ENCODE measurements at places on chromosomes 2 and 18. TPM values are rescaled to one million over a fixed set of nuclear protein-coding genes. Genes with fewer than 3 reads are reported as not detected.
A peak's percentile ranks its signal among the peaks of the same experiment; 100 is the strongest.

DNA sequence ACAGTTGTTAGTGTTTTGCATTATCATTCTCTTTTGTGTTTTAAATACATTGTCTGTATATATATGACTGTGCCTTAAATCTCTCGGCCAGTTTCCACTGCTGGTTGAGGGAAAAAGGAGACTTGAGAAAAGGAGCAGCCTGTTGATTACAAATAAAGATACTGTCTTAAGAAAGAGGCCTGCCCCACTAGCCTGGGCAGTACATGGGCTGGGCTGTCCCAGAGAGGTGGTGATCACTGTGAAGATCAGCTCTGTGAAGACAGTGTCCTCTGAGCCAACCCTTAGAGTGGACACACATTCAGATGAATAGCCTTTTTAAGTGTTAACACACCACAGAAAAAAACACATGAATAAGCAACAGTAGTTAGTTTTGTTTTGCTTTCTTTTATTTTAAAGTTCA is 10.0 kb upstream of the OTX1 start:
- H3K4me3 ChIP-seq = no peak overlapping the region
- H3K27me3 ChIP-seq = peaks cover 21% of the 10 kb centered on the region
- DNase-seq = no peak

DNA sequence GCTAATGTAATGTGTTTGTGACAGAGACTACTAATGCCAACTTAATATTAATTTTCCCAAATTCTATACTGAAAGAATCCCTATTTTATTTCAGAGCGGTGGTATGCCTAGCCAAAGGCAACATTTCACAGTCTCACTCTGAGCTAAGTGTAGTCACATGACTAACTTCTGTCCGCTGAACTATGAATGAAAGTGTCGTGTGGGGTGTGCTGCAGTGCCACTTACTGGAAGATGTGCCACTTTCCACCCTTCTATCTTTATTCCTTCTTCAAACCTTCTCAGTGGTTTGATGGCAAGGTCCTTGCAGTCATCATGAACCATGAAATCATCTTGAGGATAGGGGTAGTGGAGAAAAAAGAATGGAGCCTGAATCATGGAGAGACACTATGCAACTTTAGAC is 47.3 kb upstream of the C1D start:
- no peaks in the 10 kb centered on the region for H3K4me1 ChIP-seq
- H3K27ac ChIP-seq = no peak overlapping the region
- no peak overlapping the region for H3K4me3 ChIP-seq
- DNase-seq = no peak
- H3K27me3 ChIP-seq = no peaks in the 10 kb centered on the region
- H3K36me3 ChIP-seq = no peaks in the 10 kb centered on the region

DNA sequence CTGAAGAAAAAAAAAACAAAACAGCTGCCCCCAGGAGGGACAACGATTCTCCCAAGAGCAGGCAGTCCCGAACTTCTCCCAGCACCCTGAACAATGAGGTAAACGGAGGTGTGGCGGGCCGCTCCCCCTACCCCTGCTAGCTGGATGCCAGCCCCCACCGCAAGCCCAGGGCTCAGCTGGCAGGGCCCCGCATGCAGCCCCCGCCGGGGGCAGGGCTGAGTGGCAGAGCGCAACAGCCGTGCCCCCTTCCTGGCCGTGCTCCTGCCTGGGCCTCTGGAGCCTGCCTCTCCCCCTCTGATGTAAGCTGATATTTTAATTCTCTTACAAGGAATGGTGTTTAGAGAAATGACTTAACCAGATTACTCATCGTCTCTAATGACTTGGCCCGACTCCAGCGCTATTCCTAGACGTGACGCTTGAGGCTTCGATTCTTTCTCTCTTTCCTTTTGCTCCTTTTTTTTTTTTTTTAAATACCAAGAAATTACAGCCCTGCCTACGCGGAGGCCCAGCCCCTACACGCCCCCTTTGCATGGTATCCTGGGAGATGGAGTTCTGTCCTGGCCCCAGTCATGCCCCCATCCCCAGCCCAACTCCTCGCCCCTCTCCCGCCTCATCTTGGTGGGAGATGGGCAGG is 4.6 kb upstream of the ARID5A start:
- peak overlapping the region; percentile 32 for H3K4me3 ChIP-seq
- H3K4me1 ChIP-seq = peaks cover 52% of the 10 kb centered on the region
- peak; percentile 80 for DNase-seq
- H3K36me3 ChIP-seq = no peaks in the 10 kb centered on the region
- H3K27ac ChIP-seq = peak overlapping the region; percentile 79

- no peak for DNase-seq
- no peak overlapping the region for H3K27ac ChIP-seq
- H3K36me3 ChIP-seq = no peaks in the 10 kb centered on the region
- H3K4me3 ChIP-seq = no peak overlapping the region
- H3K27me3 ChIP-seq = no peaks in the 10 kb centered on the region
Measured at GRCh38 chr2:39223909-39224308, 19.9 kb downstream of the CDKL4 start.

GRCh38 chr18:45046228-45046627 is 365.5 kb downstream of the SETBP1 start:
- no peak overlapping the region for H3K4me3 ChIP-seq
- H3K27ac ChIP-seq = no peak overlapping the region
- no peaks in the 10 kb centered on the region for H3K27me3 ChIP-seq
- no peaks in the 10 kb centered on the region for H3K4me1 ChIP-seq

DNA sequence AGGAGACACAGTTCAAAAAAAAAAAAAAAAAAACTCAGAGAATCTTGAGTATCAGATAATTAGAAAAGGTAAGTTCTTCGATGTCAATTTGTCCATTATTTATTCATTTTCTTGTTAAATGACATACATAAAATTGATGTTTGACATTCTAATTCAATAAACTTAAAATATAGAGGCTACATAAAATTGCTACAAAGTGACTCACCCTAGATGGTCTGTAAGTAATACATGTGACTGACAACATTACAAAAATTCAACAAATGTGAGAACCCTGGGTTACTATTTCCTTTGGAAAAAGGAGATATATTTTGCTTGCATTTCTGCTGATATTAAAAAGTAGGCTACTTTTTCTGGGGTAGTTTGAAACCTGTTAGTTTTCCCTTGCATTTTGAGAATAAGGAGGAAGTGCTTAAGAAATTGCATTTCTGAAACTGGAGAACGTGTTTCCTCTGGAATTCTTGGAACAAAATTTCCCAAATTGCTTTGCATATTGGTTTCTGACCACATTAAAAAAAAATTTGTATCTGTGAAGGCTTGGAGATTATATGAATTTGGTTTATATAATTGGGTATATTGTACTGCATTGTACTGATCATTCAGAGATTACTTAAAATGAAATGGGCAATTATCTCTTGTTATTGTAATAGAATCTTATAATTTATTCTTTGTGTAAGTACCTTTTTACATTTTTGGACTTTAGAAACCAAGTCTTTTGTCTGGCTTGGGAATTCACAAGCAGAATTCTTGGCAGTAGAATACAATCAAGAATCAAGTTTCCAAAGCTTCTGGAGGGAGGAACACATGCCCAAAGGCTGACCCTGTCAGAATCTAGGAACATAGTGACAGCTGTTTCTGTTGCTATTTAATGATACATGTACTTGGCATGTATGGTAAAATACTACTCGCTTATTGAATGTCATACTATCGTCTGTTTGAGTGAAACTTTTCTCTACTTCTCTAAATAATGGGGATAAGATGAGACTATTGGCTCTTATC is 106.1 kb downstream of the DSEL start:
- H3K4me1 ChIP-seq = no peaks in the 10 kb centered on the region
- no peaks in the 10 kb centered on the region for H3K27me3 ChIP-seq
- H3K36me3 ChIP-seq = no peaks in the 10 kb centered on the region
- DNase-seq = no peak
- H3K27ac ChIP-seq = no peak overlapping the region
- H3K4me3 ChIP-seq = no peak overlapping the region

DNA sequence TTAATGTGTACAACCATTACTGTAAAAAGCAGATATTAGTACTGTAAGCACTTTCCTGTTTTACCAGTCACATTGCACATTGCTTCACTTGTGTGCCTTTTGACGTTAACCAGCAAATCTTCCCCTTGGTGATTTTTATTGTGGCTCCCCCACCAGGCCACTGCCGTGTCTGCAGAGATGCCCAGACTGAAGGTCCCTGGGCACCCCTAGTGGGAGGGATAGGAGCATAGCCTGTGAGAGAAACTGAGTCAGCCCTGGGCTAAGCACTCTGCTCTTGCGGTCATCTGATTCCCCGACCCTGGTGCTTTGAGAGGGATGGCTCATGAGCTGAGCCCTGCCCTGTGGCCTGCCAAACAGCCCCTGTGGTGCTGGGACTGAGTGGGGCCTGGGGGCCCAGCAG is 73.4 kb downstream of the INPP4A start:
- no peak overlapping the region for H3K27ac ChIP-seq
- peaks cover 30% of the 10 kb centered on the region for H3K4me1 ChIP-seq
- H3K27me3 ChIP-seq = no peaks in the 10 kb centered on the region

DNA sequence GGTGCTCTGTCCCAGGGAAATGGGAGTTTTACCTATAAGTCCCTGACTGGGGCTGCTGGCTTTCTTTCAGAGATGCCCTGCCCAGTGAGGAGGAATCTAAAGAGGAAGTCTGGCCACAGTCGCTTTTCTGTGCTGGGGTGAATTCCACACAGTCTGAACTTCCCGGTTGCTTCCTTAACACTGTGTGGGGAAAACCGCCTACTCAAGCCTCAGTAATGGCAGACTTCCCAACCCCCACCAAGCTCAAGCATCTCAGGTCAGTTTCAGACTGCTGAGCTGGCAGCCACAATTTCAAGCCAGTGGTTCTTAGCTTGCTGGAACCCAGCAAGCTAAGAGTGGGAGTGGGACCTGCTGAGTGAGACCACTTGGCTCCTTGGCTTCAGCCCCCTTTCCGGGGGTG is 54.9 kb downstream of the NUP35 start:
- no peak overlapping the region for H3K27ac ChIP-seq
- H3K4me3 ChIP-seq = no peak overlapping the region
- no peak for DNase-seq
- no peaks in the 10 kb centered on the region for H3K27me3 ChIP-seq
- H3K4me1 ChIP-seq = no peaks in the 10 kb centered on the region

DNA sequence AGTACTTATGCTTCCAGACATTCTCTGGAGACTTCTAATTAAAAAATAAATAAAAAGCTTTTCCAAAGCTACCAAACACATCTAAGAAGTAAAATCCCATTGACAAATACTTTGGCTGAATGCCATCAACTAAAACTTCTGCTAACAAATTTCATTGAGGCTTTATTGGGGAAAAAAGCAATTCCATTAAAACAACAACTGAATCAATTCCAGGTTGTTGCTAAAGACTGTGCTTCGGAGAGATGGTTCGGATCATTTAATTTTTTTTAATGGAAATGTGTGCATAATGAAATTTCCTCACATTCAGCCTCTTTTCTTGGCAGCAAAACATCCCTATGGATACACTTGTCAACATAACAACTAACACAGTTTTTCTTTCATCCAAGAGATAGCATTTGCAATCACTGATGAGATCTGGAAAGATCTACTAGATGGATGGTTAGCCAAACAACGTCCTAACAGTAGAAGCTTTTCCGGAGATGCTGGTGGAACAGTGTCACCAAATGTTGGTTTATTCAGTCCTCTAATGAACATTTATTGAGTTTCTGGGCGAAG is 446.1 kb upstream of the FAM98A start:
- no peaks in the 10 kb centered on the region for H3K4me1 ChIP-seq
- no peaks in the 10 kb centered on the region for H3K27me3 ChIP-seq
- DNase-seq = no peak
- no peaks in the 10 kb centered on the region for H3K36me3 ChIP-seq
- no peak overlapping the region for H3K4me3 ChIP-seq

DNA sequence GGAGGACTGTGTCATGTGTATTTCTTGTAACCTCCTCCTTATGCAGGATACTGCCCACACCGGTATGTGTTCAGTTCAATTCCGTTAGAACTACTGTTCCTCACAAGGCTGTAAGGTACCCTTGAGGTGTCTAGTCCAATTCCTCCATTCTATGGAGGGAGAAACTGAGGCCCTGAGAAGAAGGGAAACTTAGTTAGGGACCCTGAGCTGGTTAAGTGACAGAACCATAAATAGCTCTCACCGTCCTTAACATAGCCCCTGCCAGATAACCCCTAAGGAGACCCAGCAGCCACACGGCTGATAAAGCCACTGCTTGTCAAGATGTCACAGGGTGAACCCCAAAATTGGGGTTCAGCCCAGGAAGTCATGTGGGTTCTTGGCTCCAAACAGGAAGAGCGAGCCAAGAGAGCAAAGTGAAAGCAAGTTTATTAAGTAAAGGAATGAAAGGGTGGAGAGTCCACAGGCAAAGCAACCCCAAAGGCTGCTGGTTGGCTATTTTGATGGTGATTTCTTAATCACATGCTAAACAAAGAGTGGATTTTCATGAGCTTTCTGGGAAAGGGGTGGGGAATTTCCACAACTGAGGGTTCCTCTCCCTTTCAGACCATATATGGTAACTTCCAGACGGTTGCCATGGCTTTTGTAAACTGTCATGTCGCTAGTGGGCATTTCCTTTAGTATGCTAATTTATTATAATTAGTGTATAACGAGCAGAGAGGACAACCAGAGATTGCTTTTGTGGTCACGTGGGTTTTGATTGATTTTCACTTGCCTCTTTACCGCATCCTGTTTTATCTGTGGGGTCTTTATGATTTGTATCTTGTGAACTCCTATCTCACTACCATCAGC is 83.4 kb upstream of the RTN4 start:
- no peaks in the 10 kb centered on the region for H3K36me3 ChIP-seq
- H3K27ac ChIP-seq = peak overlapping the region; percentile 43
- H3K4me1 ChIP-seq = peaks cover 31% of the 10 kb centered on the region
- no peaks in the 10 kb centered on the region for H3K27me3 ChIP-seq

- H3K36me3 ChIP-seq = no peaks in the 10 kb centered on the region
- H3K27me3 ChIP-seq = no peaks in the 10 kb centered on the region
- DNase-seq = no peak
- H3K4me3 ChIP-seq = no peak overlapping the region
- no peaks in the 10 kb centered on the region for H3K4me1 ChIP-seq
Measured at GRCh38 chr2:41771710-41772109, 276.1 kb upstream of the PKDCC start.

GRCh38 chr2:45191976-45192375 is 182.7 kb upstream of the SIX2 start:
- no peak overlapping the region for H3K4me3 ChIP-seq
- H3K4me1 ChIP-seq = peaks cover 10% of the 10 kb centered on the region
- no peak overlapping the region for H3K27ac ChIP-seq
- H3K27me3 ChIP-seq = no peaks in the 10 kb centered on the region

GRCh38 chr2:134262684-134263083 is 8.8 kb downstream of the MGAT5 start:
- H3K36me3 ChIP-seq = no peaks in the 10 kb centered on the region
- H3K27me3 ChIP-seq = no peaks in the 10 kb centered on the region
- no peak overlapping the region for H3K4me3 ChIP-seq
- H3K4me1 ChIP-seq = peaks cover 22% of the 10 kb centered on the region
- DNase-seq = no peak

The HOXD8 gene
- total RNA-seq = 10.5 TPM

The CTAGE1 gene
- not detected for total RNA-seq

The CIB4 gene
- 0.83 TPM for total RNA-seq
